ENCODE measurements at places on chromosomes 13 and 19.

DNA sequence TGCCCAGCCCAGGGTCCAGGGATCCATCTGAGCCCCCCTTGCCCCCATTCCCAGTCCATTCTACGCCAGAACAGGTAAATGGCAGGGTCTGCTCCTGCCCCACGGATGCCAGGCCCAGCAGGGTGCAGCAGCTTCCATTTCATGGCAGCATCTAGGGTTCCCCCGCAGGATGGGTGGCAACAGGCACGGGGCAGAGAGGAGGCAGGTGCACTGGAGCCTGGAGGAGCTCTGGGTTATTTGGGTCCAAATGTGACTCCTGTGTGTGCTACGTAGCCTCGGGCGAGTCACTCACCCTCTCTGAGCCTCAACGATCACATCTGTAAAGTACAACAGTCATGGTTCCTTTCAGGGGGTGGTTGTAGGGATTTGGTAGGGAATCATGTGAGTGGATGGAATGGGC is 27.4 kb downstream of the IL12RB1 start:
- no peak for DNase-seq

DNA sequence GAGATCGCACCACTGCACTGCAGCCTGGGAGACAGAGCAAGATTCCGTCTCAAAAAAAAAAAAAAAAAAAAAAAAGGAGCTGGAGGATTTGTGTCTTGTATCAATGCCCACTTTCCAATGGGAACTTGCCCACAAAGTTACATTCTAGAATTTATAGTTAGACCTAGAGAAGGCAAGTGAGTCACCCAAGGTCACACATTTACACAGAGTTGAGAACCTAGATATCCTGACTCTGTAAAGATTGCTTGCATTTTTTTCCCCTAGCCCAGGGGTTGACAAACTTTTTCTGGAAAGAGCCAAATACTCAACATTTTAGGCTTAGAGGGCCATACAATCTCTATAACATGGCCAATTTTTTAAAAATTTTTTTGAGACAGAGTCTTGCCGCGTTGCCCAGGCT is 7.7 kb upstream of the BRD4 start:
- DNase-seq, result no peak

DNA sequence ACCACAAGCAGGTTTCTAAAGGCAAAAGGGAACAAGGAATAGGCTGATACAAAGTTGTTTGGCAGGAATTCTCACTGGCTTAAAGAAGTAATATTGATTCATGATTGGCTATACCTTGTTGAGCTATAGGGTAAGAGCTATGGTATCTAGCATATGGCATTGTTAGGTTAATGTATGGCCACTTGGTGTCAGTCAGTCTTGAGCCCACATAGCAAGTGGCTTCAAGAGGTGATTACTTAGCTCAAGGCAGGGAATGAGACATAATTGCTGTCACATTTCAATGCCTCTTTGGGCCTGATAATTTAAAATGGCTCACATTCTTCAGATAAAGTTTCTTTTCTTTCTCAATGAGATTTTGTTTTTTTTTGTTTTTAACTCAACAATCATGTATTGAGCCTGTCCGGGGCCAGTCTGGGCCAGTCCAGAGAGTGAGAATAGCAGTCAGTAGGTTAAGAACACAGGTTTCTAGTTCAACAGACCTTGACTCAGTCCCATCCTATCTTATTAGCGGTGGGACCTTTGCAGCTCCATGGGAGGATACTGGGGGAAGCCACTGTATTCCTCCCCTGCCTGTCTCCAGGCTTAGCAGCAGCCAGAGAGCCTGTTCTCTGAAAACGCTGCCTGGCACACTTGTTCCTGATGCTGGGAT is 45.8 kb upstream of the RCBTB2 start:
- no peak for DNase-seq

- DNase-seq, result no peak
Observed at GRCh38 chr19:10981252-10981895, 20.5 kb downstream of the SMARCA4 start.

- no peak for DNase-seq
Observed at GRCh38 chr13:26128676-26129075, 76.9 kb upstream of the SHISA2 start.

DNA sequence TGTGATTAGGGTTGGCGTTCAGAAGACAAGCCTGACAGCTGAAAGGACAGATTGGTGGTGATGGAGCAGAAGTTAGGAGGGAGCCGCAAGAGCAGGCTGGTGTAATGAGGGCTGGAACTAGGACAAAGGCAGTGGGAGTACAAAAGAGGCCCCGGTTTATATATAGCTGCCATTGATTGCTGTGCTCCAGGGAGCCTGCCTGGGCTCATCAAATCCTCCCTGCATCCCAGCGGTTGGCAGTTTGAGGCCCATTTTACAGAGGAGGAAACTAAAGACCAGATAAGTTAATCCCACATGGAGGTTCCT is 123.7 kb downstream of the CACNA1A start:
- DNase-seq, result peak; percentile 13

Data from eye (tissue), 1 donor.